Hippocampal formation (tissue), 2 donors: ENCODE measurements at places on chromosomes 2 and 18.

DNA sequence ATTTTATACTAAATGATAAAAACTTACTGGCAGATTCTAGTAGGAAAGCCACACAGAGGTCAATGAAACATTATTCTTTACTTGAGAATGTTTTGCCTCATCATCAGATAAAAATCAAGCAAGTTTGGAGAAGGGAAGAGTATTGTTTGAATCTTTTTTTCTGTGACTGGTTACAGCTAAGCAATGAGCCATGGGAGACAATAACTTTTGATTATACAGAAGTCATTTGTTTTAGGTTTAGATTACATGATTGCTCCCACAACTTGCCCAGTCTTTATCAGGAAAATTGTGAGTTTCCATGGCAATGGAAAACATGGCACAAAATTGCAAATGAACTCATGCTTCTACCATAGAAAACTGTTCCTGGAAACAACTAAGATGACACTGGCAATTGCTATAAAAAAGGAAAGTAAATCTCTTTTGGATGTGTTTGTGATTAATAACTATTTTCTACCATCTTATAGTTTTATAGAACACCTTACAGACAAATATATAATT lies 476.8 kb downstream of the MBD2 start:
- DNase-seq = no peak

DNA sequence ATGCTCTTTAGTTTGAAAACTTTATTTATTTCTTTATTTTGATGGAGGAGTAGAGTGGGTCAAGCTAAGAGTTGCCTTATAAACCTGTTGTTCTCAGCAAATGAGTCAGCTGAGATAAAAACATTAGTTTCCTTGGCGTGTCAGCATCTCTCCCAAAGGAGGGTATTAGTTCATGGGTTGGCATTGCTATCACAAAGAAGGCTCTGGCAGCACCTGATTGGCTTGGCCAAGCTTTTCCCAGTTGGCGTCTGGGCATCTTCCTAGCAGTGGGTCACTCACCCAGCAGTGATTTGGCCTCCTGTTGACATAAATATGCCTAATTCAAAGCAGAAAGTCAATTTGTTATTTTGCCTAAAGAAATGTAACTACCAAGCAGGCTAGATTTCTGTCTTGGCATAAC lies 200.7 kb upstream of the TNP1 start:
- DNase-seq = no peak

DNA sequence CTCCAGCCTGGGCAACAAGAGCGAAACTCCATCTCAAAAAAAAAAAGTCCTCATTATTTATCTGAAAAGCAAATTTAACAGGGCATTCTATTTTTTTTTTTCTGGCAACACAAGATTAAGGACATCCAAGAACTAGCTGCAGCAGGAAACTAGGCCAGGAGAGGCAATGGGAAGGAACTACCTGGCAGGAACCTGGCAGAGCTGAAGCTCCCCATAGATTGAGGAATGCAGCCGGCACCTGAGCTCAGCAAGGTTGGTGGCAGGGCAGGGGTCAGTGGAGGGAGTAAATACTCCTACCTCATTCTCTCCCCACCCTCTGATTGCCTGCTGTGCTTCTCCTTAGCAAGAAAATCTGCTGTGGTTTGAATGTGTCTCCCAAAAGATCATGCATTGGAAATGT lies 30.4 kb upstream of the LAPTM4A start:
- DNase-seq = no peak

GRCh38 chr2:236417150-236417549 lies 152.5 kb upstream of the ACKR3 start:
- no peak for DNase-seq

GRCh38 chr2:28702415-28702861 lies 49.2 kb upstream of the PPP1CB start:
- peak; percentile 4 for DNase-seq
